T-helper 1 cell (primary cell): ENCODE measurements at places on chromosomes 12 and 14.

DNA sequence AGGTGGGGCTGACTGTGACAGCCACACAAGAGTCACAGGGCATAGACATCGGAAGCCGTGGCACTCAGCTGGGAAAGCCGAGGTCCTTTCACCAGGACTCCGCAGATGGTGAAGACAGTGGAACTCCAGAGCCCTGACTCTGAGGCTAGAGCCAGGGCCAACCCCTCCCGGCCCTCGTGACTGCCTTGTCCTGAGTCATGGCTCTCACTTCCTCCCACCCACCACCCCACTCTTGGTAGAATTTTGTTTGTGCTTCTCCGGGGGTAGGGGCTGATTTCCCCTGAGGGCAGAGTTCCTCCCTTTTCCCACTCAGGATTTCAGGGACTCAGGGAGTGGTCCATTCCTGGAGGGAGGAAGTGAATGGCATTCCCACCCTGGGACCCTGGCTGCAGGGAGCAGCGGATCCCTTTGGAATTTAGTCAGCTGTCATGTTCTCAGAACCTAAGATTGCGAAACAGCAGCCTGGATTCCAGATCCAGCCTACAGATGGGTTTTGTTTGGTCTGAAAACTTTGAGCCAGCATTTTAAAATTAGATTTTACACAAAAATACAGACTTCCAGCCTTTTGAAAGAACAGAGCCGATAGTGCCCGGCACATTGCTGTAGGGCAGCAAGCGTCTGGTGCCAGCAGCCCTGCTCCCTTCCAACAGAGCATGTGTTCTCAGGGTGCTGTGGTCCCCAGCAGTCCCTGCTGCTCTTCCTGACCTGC, 50.7 kb downstream of the TPCN1 start:
- no peak for DNase-seq

GRCh38 chr12:122749569-122750332, 2.9 kb upstream of the DENR start:
- DNase-seq = no peak

GRCh38 chr14:33728010-33728498, 222.8 kb downstream of the EGLN3 start:
- DNase-seq = no peak

- no peak for DNase-seq
These were observed 12.8 kb downstream of the MYRFL start for GRCh38 chr12:69837657-69838415.

GRCh38 chr14:78340250-78340649, 170.1 kb downstream of the NRXN3 start:
- no peak for DNase-seq

DNA sequence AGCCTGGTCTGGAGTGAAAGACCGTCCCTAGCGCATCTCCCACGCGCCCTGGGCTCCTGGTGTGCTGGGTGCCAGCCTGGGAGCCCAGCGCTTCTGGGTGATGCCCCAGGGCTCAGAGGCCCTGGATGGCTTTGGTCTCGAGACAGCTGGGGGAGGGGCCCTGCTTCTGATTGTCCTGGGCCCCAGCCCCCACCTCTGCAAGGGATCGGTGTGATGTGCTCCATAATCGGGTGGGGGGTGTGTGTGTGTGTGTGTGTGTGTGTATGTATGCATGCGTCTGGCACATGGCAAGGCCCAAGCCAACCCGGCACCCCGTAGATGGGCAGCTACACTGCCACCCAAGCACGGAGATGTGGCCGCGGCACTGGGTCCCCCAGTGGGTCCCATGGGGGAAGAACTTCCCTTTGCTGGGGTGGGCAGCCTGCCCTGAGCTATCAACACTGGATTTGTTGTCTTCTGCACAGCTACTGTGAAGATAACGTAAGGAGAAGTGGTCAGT, 3.1 kb downstream of the ZBTB42 start:
- no peak for DNase-seq

- DNase-seq = no peak
These were observed 35.2 kb downstream of the KLRG1 start for GRCh38 chr12:9024512-9024911.

DNA sequence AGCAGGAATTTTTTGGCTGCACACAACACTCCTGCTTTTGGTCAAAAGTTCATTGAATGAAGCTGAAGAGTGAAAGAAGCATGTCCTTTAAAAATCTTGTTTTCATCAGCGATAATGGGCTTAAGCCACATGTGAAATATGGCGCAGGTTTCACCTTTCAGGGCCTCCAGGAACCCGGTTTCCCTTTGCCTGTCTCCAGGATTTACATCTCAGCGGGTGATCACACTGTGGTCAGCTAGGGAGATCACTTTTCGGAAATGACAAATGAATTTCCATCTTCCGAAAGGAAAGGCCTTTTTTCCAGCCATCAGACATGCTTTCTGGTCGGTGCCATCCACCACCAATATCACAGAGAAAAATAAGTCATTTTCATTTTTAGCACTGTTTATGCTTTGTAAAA, 727.1 kb upstream of the TBX3 start:
- no peak for DNase-seq

GRCh38 chr14:50366589-50366988, 30.1 kb downstream of the CDKL1 start:
- no peak for DNase-seq

DNA sequence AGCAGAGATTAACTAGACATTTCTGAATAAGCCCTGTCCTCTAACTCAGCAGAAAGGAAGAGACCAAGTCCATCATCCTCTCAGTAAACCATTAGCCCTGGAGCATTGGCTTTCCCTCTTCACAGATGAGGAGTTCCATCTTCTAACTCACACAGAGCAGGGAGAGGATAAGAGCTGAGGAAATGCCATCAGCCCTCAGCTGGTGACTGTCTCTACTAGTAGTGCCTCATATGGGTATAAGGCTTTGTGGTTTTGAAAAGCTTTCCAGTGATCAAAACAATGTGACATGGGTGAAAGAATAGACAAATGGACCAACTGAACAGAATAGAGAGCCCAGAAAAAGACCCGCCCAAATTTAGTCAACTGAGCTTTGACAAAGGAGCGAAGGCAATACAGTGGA, 197.2 kb upstream of the NUDT4 start:
- DNase-seq = no peak

DNA sequence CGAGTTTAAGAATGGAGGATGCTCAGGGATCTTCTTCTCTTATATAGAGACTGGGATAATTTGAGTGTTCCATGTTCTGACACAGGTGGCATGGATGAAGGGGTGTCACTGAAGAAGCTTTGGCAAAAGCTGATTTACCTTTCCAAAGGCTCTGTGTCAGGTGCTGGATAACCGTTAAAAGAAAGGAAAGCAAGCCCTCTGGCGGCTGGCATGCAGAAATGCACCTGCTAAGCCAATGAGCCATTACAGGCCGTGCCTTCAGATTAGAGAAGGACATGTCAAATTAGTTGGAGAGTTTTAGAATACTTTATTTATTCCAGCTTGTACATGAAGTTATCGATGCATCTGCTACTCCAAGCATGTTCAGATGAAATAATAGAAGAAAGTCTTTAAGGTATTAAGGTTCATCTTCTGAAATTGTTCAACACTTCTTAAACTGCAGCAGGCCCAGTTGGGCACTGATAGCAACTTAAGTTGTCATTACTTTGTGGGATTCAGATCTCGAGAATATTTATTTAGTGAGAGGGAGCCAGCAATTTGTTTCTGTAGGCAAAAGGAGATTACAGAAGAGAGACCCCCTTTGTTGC, 678.2 kb downstream of the NRXN3 start:
- DNase-seq = no peak

- DNase-seq = no peak
These were observed 70.6 kb downstream of the SAMD4A start for GRCh38 chr14:54637270-54638134.

DNA sequence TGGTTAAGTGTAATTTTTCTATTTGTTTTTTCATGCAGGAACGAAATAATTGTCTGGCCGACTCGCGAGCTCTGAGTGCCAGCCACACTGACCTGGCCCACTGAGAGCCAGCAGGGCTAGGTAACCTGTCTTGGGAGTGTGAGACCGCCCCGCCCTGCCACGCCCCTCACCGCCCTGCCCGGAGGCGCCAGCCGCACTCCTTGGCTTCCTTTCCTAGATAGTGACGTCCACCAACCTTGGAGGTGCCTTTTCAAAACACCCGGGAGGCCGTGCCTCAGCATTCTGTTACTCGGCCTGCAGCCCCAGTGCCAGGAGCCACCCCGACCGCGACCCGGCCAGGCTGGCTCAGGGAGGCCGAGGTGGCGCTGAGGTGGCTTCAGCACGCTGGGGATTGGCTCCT, 21.7 kb downstream of the XRCC3 start:
- no peak for DNase-seq

DNA sequence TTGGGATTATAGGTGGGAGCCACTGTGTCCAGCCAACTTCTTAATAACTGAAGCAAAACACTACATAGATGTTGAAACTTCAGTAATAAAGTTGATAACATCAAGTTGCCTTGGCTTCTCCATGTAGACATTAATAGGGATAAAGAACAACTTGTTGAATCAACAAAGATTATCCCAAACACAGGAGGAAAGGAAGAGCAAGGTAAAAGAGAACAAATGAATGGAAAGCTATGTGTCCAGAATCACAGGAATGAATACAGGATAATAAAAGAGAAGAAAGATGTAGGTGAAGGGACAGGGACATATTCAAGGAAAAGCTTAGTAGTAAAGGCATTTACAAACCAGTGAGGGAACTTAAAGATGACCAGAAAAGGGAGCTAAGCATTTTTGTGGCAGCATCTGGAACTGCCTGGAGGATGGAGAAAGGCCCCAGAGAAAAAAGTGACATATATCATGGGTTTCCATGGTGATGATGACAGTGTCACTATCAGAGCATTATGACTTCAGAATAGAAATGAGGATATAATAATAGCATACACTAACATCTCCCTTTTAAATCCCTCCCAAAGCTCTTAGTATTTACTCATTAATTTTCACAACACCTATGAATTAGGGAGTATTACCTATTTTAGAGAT, 24.0 kb upstream of the MDM1 start:
- no peak for DNase-seq

DNA sequence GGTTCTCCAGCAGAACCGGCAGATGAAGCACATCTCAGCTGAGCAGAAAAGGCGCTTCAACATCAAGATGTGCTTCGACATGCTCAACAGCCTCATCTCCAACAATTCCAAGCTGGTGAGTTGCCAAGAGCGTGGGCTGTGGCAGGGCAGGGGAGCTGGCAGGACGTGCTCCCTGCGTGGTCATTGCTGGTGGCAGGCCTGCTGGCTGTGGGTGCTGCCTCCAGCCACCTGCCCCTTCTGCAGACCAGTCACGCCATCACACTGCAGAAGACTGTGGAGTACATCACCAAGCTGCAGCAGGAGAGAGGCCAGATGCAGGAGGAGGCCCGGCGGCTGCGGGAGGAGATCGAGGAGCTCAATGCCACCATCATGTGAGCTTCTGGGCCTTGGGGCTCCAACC, 35.8 kb downstream of the IL31 start:
- DNase-seq = no peak

DNA sequence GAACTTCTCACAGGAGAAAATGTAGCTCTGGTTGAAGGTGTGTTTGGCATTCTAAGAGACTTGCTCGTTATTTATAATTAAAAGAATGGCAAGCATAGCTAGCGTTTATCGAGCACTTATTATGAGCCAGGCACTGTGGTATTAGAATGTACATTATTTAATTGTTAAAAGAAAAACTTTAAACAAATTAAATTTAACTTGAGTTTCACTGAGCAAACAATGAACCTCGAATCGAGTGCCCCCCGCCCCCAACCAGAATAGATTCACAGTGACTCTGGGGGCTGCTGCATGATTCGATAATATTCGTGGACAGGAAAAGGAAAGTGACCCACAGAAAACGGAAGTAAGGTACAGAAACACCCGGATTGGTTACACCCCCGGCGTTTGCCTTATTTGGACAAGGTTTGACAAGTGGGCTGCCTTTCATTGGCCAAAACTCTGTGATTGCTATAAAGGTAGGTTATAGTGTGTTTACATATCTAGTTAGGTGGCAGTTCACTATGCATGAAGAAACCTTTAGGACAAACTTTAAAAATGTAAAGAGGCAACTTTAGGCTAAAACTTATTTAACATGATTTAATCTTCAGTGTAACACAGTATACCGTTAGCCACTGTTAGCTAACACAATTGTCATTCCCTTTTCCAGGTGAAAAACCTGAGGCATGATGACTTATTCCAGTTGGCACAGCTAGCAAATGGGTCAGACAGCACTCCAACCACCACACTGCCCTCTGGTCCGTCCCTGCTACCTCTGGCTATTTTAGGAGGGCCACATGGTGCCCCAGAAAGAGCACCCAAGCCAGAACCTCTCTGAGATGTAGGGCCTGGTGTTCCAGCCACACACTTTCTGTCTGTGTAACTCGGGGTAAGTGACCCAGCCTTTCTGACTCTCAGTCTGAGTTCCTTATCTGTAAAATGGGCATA, 7.1 kb downstream of the SCNN1A start:
- DNase-seq = no peak

- no peak for DNase-seq
These were observed 22.4 kb downstream of the SLC7A8 start for GRCh38 chr14:23160924-23161522.

DNA sequence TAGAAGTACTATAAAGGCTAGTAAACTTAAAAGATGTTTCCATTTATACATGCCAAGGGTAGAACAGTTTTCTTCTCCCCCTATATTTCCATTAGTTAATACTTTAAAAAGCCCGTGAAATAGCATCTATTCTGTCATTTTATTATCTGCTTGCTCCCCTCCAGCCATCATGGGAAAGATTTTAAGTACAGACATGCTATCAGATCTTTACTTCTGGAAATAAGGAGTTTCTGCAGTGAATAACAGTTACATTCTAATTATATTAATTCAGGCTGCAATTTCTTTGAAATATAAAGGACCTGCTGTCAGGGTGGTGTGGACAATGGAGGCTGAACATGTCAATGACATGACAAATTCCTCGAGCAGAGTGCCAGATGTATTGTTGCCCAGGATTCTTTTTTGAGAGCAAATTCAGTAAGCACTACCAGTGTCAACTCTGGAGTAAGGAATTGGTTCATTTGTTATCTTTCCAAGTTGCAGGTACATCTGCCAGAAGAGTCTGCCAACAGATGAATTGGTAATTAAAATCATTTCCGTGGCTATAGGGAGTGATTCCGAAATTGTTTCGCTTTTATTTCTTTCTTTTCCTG, 151.3 kb downstream of the BTG1 start:
- no peak for DNase-seq

DNA sequence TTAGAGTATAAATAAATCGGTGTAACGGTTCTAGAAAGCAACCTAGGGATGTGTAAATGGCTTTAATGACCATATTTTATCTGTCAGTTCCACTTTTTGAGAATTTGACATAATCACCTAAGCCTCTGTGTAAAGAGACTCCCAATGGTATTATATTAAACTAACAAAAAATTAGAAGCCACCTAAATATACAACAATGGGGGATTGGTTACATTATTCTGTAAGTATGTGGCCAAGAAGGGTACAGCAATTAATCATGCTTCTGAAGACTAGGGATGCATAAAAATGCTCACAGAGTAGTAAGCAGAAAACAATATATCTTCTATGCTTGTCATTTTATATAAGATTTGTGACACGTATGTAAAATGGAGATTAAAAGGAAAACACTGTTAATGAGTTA, 10.5 kb downstream of the RNF10 start:
- no peak for DNase-seq

DNA sequence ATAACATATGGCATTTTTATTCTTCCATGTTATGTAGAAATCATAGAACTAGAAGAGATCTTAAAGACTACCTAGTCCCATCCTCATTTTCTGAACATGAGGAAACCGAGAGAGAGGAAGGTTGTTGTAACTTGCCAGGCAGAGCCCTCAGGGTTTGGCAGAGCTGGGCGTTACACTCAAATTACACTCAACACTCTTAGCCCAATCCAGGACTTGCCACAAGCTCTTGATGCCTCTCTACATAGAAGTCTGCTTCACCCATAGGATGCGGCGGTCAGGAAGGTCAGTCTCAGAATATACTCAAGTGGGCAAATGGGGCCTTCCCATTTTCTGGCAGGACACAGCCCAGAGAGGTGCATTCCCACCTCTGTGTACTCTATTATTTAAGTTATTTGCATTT, 208.1 kb downstream of the ZFP36L1 start:
- no peak for DNase-seq
